ENCODE measurements at places on chromosomes 12 and 14.

DNA sequence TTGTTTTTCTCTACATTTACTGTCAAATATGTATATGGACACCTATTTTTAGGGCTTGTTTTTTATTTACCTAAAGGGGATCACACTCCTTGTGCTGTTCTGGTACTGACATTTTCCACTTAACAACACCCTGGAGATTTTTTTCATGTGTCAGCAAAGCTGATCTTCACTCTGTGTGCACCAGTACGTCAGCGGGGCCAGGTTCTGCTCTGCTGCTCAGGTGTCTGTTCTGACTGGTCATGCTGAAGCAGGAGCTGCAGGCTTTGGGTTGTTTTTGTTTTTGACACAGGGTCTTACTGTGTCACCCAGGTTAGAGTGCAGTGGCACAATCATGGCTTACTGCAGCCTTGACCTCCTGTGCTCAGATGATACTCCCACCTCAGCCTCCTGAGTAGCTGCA, 81.9 kb upstream of the CCND2 start:
- DNase-seq = no peak

DNA sequence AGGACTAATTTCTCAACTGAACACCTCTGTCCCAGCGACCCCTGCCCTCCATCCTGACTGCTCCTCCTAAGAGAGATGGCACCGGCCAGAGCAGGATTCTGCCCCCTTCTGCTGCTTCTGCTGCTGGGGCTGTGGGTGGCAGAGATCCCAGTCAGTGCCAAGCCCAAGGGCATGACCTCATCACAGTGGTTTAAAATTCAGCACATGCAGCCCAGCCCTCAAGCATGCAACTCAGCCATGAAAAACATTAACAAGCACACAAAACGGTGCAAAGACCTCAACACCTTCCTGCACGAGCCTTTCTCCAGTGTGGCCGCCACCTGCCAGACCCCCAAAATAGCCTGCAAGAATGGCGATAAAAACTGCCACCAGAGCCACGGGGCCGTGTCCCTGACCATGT, 756 bp downstream of the RNASE7 start:
- DNase-seq = no peak

GRCh38 chr12:8696442-8697090, 1.2 kb upstream of the RIMKLB start:
- no peak for DNase-seq

- peak; percentile 28 for DNase-seq
Measured at GRCh38 chr14:72708708-72709475, 185.0 kb downstream of the DPF3 start.

GRCh38 chr12:54200412-54200811, 11.6 kb upstream of the SMUG1 start:
- no peak for DNase-seq

GRCh38 chr14:91780452-91780851, 48.6 kb upstream of the CATSPERB start:
- no peak for DNase-seq

GRCh38 chr14:23248601-23249000, 10.9 kb downstream of the RNF212B start:
- DNase-seq = no peak

- no peak for DNase-seq
Measured at GRCh38 chr14:102945346-102946130, 23.1 kb downstream of the AMN start.

All from activated CD4-positive, alpha-beta T cell treated with anti-CD3 and anti-CD28 coated beads for 36 hours (primary cell).